Smooth muscle cell of the pulmonary artery (primary cell): ENCODE measurements at places on chromosomes 1 and 21. TPM values are rescaled to one million over a fixed set of nuclear protein-coding genes. Genes with fewer than 3 reads are reported as not detected.

The MTMR11 gene
- total RNA-seq: 8.2 and 11.6 TPM in 2 replicates

The GPR37L1 gene
- total RNA-seq: 0.03 TPM in 1 of 2 replicates, not detected in the other

The PSRC1 gene
- total RNA-seq: 1.8 and 4.7 TPM in 2 replicates

The ZNF687 gene
- 11.2 and 12.5 TPM in 2 replicates for total RNA-seq

The HES5 gene
- not detected in 2 replicates for total RNA-seq

The TMCO4 gene
- total RNA-seq: 10.5 and 11.3 TPM in 2 replicates

The PEX14 gene
- 13.4 and 14.3 TPM in 2 replicates for total RNA-seq

The BOLA1 gene
- 7.4 and 9.3 TPM in 2 replicates for total RNA-seq

The DEGS1 gene
- 80.2 and 101 TPM in 2 replicates for total RNA-seq

The LCE2B gene
- total RNA-seq: not detected in 2 replicates

The PPP1R12B gene
- 19.4 and 21.9 TPM in 2 replicates for total RNA-seq

The TRNP1 gene
- 13.0 and 15.4 TPM in 2 replicates for total RNA-seq

The ZNF648 gene
- not detected in 2 replicates for total RNA-seq

The ATP5PB gene
- 209 and 236 TPM in 2 replicates for total RNA-seq

The ALG14 gene
- 2.7 and 3.5 TPM in 2 replicates for total RNA-seq

The KCND3 gene
- 0.53 and 4.0 TPM in 2 replicates for total RNA-seq

The FOXO6 gene
- 0.10 TPM in 1 of 2 replicates, not detected in the other for total RNA-seq
